ENCODE measurements at places on chromosomes 1 and 21.

DNA sequence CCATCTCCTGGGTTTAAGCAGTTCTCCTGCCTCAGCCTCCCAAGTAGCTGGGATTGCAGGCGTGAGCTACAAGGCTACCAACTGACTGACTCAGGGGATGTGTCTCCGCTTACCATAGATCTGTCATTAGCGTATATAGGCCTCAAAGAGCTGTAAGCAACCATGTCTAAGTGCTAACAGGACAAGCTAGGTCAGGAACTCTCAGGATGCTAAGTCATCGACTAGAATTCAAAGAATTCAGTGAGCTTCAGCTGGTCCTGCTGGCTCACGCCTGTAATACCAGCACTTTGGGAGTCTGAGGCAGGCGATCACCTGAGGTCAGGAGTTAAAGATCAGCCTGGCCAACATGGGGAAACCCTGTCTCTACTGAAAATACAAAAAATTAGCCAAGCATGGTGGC, 29.5 kb downstream of the CAPN2 start:
- peak; percentile 51 for DNase-seq

DNA sequence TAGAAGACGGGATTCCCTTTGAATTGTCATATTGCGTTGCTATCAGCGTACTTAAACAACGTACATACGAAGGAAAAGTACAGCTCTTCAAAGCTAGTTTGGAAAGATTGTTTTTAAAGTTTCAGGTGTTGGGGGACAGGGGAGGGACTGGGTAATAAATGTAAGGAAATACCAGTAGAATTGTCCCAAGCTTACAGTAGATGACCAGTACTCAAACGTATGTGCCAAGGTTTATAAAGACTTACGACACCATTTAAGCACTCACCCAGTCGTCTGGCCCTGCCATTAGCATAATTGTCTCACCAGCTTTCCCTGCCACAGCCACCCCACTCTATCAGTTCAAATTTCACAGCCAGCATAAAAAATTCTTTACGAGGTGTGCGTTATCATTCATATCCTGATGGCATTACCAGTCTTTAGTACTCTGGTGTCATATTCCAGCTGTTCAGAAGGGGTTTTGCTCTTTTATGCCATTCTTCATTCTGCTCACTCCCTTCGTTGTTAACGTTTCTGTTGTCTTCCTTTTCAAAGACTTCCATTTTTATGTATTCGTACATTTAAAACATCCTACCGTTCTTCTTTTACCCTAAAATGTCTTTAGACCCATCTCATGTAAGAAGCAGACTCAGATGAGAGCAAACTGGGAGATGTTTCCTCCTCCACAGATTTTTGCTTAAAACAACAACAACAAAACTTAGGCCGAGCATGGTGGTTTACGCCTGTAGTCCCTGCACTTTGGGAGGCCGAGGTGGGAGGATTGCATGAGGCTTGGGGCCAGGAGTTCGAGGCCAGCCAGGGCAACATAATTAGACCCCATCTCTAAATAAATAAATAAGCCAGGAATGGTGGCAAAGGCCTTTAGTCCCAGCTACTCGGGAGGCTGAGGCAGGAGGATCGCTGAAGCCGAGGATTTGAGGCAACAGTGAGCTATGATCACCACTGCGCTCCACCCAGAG, 1.0 kb upstream of the HP1BP3 start:
- no peak for DNase-seq

- no peak for DNase-seq
Measured at GRCh38 chr1:201220388-201220715, 29.7 kb downstream of the IGFN1 start.

GRCh38 chr21:36306872-36307534, 13.0 kb upstream of the MORC3 start:
- no peak for DNase-seq

GRCh38 chr1:87179851-87180519, 148.7 kb upstream of the LMO4 start:
- no peak for DNase-seq

DNA sequence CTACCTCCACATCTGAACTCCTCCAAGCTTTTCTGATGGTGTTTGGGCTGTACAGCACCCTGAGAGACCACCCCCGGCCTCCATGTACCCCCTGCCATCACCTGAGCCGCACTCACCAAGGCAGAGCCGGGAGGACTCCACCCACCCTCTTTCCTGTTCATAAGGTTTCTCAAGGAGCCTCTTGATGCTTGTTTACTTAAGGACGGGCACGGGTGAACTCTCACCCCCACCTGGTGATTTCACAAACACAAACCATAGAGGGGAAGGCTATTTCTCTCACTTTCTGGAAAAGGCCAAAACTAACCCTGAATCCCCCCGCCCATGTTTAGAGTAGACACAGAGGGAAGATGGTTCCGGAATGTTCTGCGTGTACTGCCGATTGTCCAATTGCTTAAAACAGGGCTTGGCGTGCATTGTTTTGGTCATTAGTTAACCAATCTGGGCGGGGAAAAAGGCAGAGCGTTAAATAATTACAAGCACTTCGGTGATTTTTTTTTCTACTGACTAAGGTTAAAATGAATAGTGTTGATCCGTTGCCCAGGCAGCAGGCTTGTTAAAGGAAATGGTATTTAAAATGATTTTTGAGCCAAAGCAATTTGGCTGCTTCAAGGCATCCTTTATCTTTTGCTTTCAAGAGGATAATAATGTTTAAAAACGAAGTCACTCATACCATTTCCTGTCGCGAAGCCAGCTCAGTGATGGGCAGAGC, 279.8 kb upstream of the VAMP3 start:
- DNase-seq: no peak

DNA sequence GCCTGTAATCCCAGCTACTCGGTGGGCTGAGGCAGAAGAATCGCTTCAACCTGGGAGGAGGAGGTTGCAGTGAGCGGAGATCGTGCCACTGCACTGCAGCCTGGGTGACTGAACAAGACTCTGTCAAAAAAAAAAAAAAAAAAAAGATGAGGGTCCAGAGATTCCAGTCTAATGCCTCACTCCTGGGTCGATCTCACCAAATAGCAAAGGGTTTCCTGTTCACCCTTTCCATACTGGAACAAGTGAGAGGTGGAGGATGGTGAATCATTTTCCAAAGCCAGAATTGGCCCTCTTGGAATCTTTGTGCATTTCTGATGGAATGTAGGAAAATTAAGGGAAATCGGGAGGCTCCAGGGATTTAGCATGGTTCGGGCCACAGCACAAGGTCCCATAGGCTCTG, 58.1 kb upstream of the ZNF648 start:
- DNase-seq: no peak

- DNase-seq: no peak
Measured at GRCh38 chr1:201649761-201650622, 111.1 kb downstream of the NAV1 start.

DNA sequence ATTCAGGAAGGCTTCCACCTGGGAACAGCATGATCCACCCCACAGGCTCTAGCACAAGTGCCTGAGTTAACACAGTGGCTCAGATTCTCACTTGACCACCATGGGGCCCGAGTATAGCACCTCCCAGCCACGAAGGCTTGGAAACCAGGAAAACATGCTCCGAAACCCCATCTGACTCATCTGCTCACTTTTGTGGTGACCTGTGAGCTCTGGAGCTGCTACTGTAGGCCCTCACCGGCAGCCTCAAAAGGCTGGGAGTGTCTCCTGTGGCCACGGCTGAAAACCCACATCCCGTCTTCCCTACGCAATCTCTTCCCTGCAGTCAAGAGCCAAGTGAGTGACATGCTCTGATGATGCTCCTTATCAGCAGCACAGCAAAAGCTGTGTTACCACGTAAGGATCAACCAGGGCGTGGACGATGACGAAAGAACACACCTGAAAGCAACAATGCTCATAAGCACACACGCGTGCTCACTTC, 81.4 kb downstream of the TGFBR3 start:
- no peak for DNase-seq

DNA sequence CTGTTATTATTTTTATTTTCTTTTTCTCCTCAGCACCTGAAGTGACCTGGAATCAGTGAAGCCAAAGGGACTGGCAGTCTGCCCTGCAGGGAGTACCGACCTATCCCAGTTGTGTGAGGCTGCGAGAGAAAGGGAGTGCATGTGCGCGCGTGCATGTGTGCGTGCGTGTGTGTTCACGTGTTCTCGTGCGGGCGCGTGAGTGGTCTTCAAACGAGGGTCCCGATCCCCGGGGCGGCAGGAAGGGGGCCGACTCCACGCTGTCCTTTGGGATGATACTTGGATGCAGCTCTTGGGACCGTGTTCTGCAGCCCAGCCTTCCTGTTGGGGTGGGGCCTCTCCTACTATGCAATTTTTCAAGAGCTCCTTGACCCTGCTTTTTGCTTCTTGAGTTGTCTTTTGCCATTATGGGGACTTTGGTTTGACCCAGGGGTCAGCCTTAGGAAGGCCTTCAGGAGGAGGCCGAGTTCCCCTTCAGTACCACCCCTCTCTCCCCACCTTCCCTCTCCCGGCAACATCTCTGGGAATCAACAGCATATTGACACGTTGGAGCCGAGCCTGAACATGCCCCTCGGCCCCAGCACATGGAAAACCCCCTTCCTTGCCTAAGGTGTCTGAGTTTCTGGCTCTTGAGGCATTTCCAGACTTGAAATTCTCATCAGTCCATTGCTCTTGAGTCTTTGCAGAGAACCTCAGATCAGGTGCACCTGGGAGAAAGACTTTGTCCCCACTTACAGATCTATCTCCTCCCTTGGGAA, 123.3 kb downstream of the PRDM2 start:
- DNase-seq: no peak

GRCh38 chr1:43716559-43717281, 9.4 kb downstream of the ST3GAL3 start:
- no peak for DNase-seq

GRCh38 chr1:233188061-233188460, 107.5 kb downstream of the PCNX2 start:
- DNase-seq: no peak

- DNase-seq: peak; percentile 46
Measured at GRCh38 chr1:84442256-84442655, 36.8 kb upstream of the RPF1 start.

- no peak for DNase-seq
Measured at GRCh38 chr1:154459080-154459479, 42.9 kb upstream of the TDRD10 start.

DNA sequence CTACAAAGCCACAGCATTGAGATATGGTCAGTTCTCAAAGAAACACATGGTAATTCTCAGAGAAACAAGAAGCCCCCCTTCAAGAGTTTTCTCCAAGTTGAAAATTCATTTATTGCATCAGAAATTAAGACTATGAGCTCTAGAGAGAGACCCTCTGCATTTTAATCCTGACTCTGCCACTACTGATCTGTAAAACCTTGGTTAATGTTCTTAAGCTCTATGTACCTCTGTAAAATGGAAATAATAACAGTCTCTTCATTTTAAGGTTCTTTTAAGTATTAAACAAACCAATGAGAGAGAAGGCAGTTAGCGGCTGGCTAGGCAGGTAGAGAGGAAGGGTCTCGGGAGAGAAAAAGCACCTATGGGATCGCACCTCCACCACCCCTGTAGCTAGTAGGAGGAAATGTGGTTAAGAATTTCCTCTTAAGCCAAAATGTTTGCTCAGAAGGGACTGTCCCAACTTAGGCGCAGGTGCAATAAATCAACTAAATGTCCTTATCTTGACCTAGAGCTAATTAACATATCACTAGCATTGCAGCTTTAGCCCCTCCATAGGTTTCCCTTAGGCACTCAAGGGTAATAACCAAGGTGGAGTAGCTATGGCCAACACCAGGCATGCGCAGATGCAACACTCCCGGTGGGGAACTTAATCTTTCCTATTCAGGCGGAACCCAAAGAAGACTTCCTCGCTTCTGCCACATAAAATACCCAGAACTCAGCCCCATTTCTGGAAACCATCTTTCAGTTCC, 1685.4 kb downstream of the MRPL39 start:
- no peak for DNase-seq

DNA sequence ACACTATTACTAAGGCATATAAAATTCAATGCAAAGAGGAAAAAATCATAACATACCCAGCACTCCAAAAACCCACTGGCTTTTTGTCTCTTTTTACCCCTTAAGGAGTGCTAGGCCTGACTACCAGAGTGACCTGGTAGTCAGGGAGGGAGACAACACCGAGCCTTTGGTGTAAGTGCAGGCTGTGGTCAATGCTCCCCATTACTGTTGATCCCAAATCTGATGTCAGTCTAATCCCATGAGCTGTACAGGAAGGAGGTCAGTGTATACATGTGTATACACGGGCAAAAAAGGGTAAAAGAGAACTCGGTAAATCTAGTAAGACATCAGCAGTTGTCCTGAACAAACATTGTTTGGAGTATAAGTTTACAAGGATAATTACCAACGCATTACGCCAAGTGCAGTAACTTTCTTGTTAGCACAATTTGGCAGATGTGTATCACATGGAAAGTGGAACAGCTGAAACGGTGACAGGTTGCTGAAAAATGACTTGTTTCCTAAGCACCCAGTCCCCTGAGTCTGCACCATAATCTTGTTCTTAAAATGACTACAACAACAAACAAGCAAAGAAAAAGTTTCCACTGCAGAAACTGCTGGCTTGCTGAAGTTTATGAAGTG, 217.9 kb downstream of the KCNH1 start:
- DNase-seq: no peak

DNA sequence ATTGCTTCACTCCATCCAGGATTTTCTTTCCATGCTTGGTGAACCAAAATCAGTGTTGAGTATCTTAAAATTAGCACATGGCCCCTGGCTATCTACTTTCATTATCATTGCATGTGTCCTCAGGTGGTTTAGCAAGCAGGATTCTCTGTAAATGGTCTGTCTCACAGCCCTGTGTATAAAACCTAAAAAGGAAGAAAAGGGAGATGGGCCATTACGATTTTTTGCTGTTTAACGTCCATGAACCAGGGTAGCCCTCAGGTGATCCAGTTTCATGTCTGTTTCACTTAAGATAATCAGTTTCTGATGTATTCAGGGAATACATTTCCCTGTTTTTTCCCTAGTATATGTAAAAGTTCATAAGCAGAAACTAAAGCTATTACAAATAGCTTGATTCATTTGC, 238.2 kb downstream of the NFIA start:
- no peak for DNase-seq

GRCh38 chr1:226643611-226644540, 95.2 kb downstream of the ITPKB start:
- no peak for DNase-seq

GRCh38 chr21:19950347-19950746, 1047.9 kb upstream of the NCAM2 start:
- no peak for DNase-seq

- no peak for DNase-seq
Measured at GRCh38 chr1:31348449-31348848, 24.4 kb downstream of the FABP3 start.

DNA sequence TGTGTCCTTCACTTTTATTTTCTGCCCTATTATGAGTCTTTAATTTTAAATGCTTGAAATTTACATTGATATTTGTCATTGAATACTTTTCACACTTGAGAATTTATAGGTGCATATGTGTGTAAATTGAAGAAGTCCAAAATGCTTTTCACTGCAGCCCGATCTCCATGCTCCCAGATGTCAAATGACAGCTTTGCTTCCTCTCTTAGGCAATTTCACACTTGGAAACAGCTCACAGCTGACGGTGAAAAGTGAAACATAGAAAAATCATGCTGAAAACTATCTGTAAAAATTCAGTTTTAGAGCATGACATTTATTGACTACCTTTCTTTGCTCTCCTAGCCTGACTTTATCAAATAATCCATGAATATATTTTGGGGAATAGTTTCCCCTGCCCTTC, 196.0 kb downstream of the RPS6KC1 start:
- no peak for DNase-seq

- DNase-seq: no peak
Measured at GRCh38 chr1:113103048-113103447, 30.1 kb downstream of the LRIG2 start.
